ENCODE measurements at places on chromosomes 6 and 20.

- DNase-seq: no peak
Observed at GRCh38 chr6:20432692-20433091, 31.0 kb downstream of the E2F3 start.

- DNase-seq: no peak
Observed at GRCh38 chr6:10154251-10154650, 260.6 kb downstream of the TFAP2A start.

GRCh38 chr6:39214120-39214813 is 15.0 kb downstream of the KCNK5 start:
- DNase-seq: no peak

GRCh38 chr6:33914645-33915044 is 110.8 kb upstream of the MLN start:
- no peak for DNase-seq

DNA sequence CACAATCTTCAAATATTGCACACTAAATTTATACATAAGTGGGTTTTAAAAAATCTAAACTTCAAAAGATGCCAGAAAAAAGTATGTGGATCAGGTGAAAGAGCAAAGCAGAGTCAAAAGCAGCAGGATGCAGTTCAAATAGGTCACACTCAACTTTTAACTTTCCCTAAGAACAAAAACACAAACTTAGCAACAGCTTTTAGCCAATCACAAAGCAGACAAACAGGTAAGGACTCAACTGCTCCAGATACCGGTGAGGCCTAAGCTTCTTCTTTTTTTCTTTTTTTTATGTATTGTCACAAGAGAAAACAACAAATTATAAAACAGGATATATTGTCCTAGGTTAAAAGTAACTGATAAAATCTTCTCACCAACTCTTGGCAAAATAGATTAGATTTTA is 74.7 kb downstream of the SESN1 start:
- DNase-seq: no peak

GRCh38 chr6:2848851-2849250 is 7.2 kb upstream of the SERPINB1 start:
- DNase-seq: no peak

GRCh38 chr6:42046464-42047212 is 3.7 kb upstream of the TAF8 start:
- no peak for DNase-seq

GRCh38 chr6:161445021-161445799 is 171.3 kb upstream of the AGPAT4 start:
- no peak for DNase-seq

- no peak for DNase-seq
Observed at GRCh38 chr20:63491078-63491477, 7.8 kb downstream of the EEF1A2 start.

- DNase-seq: no peak
Observed at GRCh38 chr6:124796464-124796970, 165.7 kb upstream of the RNF217 start.

DNA sequence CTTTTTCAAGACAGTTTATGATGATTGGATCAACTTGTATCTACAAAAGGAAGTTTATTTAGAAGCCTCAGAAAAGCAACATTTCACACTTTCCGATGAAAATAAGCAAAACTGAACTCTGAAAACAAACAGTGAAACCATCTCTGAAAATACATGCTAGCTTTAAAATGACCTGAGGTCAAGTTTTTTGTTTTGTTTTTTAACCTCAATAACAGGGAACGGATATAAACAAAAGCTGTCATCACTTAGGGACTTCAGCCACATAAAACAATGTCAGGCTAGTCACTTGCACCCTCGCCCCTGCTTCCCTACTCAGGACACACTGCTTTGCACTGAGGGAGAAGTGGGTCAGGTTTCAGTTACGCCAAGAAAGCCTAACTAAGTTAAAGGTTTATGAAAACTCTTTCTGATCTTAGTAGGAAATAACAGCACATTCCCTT is 11.6 kb downstream of the BACH2 start:
- DNase-seq: no peak

GRCh38 chr20:23349338-23350195 is 1.0 kb upstream of the NXT1 start:
- DNase-seq: no peak

- DNase-seq: no peak
Observed at GRCh38 chr6:43853066-43853650, 83.1 kb downstream of the VEGFA start.

DNA sequence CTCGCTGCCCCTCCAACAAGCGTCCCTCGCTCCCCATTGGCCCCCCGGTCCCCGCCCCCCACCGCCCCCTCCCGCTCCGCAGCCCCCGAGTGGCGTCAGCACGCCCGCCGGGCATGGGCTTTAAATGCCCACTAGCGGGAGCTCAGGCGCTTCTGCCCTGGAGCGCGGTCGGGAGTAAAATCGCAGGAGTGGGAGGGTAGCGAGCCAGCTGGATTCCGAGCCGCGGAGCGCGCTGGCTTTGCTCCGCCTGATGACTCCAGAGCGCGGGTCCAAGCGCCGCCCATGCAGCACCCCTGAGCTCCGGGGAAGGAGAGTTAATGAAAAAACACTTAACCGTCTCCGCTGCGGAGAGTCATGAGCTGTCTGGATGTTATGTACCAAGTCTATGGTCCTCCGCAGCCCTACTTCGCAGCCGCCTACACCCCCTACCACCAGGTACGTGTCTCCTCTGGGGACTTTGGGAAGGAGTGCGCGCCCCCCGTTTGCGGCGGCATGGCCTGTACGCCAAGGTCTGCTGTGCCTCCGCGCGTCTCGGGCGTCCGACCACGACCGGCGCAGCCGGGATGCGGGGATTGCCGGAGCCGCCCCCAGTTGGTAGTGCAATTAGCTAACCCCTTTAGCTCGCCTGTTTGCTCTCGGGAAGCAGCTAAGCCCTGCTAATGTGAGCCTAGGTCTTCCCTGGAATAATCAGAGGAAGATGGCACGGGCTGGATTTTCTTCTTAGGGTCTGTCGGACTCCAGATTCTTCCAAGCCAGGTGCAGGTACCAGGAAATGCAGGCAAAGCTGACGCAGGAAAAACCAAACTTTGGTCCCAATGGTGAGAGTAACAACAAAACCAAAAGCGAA is at the start of gene VGLL2:
TSS of gene VGLL2 (plus strand) at position 149 of the 847 bp plus-strand sequence. CDS start at position 355, 206 bp downstream.
- peak; percentile 45 for DNase-seq

DNA sequence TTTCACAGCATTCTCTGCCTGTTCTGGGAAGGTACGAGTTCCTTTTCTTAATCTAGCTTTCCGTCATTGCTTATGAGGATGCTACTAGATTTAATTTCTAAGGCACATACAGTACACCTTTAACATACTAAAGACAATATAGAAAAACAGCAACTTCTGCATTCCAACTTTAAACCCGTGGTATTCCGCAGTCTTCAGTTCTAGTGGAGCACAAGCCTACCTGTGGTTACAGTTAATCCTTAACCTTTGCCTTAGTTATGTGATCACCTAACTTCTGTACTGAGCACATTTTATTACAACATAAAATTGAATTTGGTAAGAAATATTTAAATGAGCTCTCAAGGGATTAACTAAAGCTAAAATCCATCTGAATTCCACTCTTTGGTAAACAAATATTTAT is 289.5 kb downstream of the BTBD9 start:
- no peak for DNase-seq

- no peak for DNase-seq
Observed at GRCh38 chr20:22241609-22242008, 342.8 kb downstream of the FOXA2 start.

DNA sequence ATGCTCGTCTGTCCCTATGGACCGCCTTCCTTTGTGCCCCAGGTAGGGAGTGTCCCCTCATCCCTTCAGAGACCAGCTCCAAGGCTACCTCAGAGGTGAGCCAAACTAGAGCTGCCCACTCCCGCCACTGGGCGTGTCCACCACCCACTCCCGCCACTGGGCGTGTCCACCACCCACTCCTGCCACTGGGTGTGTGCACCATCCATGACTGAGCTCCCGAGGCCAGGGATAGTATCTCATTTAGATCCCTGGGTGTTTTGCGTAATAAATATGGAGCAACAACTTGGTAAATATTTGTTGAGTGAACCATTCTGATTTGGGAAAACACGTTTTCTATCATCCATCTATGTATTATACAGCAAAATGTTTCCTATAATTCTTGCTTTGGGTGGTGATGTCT is 68.8 kb downstream of the ZBTB2 start:
- DNase-seq: no peak

DNA sequence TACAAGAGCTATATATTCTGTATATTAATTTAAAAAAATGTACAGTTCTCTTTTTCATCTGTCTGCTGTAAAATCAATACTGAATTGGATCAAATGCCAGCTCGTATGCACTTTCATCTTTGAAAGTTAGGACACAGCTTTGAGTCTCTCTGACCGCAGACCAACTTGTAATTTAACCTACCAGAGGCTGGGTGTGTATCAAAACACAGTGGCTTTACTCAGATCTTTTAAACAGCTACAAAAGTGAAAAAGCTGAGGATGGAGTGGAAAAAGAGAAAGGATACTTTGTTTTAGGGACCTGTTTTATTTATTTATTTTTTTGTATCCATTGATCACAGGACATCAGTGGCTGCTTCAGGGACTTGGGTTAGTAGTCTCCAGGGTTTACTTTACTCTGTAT is 44.1 kb downstream of the KIAA0408 start:
- no peak for DNase-seq
